DMS79 (cell line): ENCODE measurements at places on chromosomes 12 and 14.

DNA sequence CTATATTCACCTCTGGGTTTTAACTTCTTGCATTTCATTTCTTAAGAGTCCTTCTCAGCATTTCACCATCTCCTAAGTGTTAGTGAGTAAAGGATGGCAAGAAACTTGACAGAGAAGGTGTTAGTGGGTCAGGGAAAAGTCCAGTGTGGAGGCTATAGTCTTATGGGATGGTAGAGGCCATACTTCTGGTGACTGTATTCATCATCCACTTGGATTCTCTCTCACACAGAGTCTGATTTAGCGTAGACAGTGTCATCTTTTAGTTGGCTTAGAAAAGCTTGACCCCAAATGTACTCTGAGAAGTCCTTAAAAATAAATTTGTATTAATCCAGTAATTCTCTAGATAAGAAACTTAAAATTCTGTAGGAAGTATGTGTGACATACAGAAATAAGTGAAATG lies 232.4 kb upstream of the FBXO33 start:
- DNase-seq = no peak

DNA sequence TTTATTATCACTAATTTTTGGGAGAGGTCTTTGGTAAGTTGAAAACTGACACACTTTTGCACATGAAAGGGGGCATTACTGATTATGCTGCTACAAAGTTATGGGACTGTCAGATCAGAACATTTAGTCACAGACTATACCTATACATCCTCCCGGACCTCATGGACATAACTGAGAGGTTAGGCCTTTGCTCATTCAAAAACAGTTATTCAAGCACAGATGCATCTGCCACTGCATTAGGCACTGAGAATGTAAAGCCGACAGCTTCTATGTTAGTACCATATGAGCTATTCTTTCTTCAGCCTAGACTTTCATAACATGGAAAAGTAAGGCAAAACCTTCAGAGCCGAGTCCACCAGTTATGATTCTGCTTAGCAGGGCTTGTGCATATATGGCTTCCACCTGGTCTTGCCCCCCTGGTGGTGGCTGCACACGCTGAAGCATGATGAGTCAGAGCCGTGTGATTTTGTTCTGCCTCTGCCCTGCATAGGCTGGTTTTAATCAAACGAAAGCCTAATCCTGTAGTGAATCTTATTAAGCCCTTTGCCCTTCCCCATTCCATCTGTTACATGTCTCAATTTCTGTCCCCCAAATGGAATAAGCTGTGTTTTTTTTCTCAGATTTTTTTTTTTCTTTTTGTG lies 21.8 kb upstream of the RNU6-8 start:
- DNase-seq = peak; percentile 8

- no peak for DNase-seq
These were observed 51.8 kb downstream of the MSRB3 start for GRCh38 chr12:65330331-65330730.

- DNase-seq = no peak
These were observed 81.5 kb downstream of the EPS8 start for GRCh38 chr12:15707516-15708199.

- DNase-seq = no peak
These were observed 159.1 kb upstream of the LMNTD1 start for GRCh38 chr12:25712169-25712568.

DNA sequence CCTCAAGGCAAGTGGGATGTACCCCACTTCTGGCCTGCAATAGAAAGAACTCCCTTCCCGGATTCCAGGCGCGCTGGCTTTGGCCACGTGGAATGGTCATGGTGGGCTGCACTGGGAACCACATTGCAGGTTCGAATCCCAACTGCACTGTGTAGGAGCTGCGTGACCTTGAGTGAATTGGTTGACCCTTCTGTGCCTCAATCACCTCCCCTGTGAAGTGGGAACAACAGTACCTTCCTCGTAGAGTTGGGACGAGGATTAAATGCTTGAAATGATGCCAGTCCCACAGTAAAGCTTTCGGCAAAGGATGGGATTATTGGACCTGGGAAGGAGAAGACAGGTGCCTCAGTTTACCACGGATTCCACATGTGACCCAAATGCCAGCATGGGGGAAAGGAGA lies 36.8 kb upstream of the MYL2 start:
- no peak for DNase-seq

- no peak for DNase-seq
These were observed 77.0 kb downstream of the PPP2R5C start for GRCh38 chr14:101838476-101838875.

DNA sequence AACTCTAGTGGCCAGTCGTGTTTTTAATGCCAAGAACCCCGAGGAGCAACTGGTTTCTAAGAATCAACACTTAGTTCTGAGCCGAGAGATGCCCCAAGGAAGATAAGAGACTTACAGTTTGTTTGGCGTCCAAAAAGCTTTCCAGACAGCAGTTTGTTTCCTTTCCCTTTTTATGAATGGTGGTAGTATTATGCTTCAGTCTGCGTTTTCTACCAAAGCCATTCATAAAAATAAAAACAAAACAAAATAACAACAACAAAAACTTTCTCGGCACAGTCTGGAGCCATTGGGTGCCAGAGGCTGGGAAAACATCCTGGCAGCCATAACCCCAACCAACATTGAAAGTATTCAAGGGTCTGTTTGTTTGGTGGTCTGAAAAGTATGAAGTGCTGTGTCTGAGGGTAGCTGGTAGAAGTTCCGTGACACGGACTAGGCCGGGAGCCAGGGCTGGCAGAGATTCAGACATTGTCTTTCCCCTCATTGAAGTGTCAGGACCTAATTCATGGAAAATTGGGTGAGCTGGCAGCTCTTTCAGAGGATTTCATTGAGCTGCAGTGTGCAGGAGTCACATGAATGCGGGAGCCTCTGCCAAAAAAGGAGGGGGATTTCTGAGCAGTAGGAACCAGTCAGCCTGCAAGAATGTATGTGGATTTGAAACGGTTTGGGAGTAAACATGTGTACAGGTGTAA lies 124.2 kb downstream of the HMGA2 start:
- DNase-seq = peak; percentile 55

DNA sequence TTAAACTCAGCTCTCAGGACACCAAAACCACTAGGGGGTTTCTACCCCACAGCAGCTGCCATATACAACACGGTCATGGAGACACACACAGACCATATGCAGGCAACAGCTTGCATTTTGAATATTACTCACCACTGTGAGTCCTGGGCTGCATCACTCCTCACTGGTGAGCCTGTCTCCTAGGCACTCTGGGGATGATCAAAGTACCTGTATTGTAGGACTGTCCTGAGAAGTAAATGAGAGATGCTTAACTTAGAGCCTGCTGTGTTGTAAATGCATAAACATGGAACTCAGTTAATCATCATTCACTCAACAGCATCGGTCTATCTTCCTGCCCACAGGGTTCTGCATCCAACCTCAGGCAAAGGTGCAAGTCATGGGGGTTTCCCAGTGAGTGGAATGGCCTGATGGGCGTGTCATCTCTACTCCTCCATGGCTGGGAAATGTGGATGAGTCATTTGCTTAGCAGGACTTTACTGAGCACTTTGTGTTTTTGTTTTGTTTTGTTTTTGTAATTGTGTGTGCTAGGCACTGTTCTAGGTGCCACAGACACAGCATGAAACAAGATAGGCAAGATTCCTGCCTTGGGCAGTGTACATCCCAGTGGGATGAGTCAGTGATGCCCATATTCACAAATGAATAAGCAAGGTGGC lies 1141.2 kb upstream of the TMEM132C start:
- DNase-seq = no peak

DNA sequence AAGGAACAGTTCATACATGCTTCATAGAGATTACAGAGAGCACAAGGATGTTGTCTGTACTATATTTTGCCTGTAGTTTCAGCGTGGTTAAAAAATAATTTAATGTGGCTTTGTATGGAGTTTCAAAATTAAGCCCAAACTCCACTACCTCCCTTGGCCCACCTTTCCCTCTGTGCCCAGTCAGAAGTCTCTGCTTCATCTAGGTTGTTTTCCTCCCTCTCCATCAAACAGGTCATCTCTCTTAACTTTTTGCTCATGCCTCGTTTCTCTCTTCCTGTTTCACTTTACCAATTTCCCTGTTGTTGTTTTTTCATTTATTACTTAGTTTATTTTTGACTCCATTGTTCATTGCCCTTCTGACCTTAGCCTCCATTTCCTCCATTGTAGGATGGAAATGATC lies 94.9 kb upstream of the NEDD1 start:
- DNase-seq = no peak

- no peak for DNase-seq
These were observed 143.0 kb downstream of the OTOGL start for GRCh38 chr12:80242321-80242720.

DNA sequence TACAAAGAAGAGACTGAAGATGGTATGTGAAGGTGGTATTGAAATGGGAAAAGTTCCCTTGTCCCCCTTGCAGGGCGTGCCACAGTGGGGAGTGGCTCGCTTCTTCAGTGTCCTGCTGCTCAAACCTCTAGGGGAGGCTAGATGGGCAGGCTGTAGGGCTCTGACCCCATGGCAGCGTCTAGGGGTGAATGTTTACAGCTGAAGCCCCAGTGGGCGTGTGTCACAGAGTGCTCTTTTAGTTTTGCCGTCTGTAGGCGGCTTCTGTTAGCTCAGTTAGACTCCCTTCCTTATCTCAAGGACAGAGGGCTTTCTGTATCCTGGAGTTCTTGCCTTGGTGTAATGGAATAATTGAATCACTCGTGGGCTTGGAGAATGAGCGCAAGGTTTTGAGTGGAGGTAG lies 266.2 kb downstream of the RAD51B start:
- DNase-seq = no peak

DNA sequence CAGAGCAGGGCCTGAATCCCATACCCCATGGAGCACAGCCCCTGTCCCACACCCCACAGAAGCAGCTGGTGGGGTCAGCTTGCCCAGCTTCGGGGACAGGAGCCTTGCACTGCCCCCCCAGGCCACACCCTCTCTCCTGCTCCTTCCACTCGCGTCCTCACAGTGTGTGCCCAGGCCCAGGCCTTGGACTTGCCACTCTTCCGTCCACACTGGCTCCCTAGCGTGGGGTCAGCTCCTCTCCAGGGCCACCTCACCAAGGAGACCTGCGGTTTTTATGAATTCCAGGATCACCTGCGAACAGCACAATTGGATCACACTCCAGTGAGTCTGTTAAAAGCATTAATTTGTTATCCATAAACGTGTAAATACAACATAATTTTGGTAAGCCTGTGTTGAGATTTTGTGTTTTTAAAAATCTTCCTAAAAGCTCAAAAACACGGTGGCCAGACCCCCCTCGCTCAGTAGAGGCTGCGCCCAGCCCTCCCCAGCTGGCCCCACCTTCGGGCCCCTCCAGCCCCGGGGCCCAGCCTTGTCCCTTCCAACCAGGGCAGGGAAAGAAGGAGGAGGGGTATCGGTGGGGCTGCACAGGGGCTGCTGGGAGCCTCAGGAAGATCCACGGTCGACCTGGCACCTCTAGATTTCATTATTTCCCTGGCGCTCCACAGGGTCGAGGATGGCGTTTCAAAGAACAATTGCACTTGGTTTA lies 12.0 kb downstream of the GALNT9 start:
- DNase-seq = no peak

GRCh38 chr12:12804432-12804886 lies 8.7 kb upstream of the DDX47 start:
- DNase-seq = no peak

DNA sequence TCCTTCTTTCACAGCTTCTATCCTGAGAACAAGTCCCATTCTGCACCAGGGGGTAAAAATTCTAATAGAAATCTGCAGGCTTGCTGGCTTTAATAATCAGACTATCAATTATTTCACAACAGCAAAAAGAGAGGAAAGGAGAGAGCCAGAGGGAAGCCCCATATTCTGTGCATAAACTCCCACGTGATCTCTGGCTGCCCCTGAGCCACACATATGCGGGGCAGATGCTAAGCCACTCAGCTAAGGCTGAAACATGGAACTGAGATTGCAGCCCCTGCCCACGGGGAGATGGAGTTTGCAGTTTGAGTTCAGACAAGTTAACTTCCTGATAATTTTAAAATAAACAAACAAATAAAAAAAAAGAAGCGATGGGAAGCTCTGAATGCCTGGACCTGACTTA lies 254.4 kb upstream of the CCDC196 start:
- no peak for DNase-seq
